ENCODE measurements at places on chromosomes 7 and 10. TPM values are rescaled to one million over a fixed set of nuclear protein-coding genes. Genes with fewer than 3 reads are reported as not detected.

The CELF2 gene
- total RNA-seq, result 36.9 TPM

The ADAM22 gene
- total RNA-seq, result 26.4 TPM

The CDNF gene
- total RNA-seq, result 3.8 TPM

The PLAC9 gene
- total RNA-seq, result 44.2 TPM

The HK1 gene
- total RNA-seq, result 139 TPM

The OGA gene
- 193 TPM for total RNA-seq

The KNDC1 gene
- 2.2 TPM for total RNA-seq

GRCh38 chr10:98846787-98847186, 388.9 kb downstream of the HPSE2 start:
- DNase-seq, result no peak

GRCh38 chr7:83305027-83305426, 142.3 kb upstream of the PCLO start:
- DNase-seq, result no peak

- no peak for DNase-seq
Observed at GRCh38 chr7:25628446-25628845, 400.2 kb upstream of the NPVF start.

- no peak for DNase-seq
Observed at GRCh38 chr10:79179164-79179956, 110.6 kb downstream of the ZMIZ1 start.

- DNase-seq, result no peak
Observed at GRCh38 chr7:48083114-48083830, 5.8 kb upstream of the UPP1 start.

- no peak for DNase-seq
Observed at GRCh38 chr7:47104206-47104549, 477.7 kb downstream of the TNS3 start.

GRCh38 chr10:20552382-20552781, 344.7 kb downstream of the NEBL start:
- DNase-seq, result no peak

- DNase-seq, result no peak
Observed at GRCh38 chr10:82308641-82309040, 433.6 kb downstream of the NRG3 start.

GRCh38 chr10:132117146-132117545, 51.4 kb downstream of the JAKMIP3 start:
- no peak for DNase-seq

- DNase-seq, result no peak
Observed at GRCh38 chr10:119273413-119273812, 66.0 kb downstream of the GRK5 start.

- DNase-seq, result no peak
Observed at GRCh38 chr7:146177301-146177700, 60.7 kb downstream of the CNTNAP2 start.
